Amygdala (tissue), 56 donors: ENCODE measurements at places on chromosomes 11 and 22.

- DNase-seq, result no peak
Observed at GRCh38 chr11:13354335-13354734, 76.7 kb downstream of the BMAL1 start.

GRCh38 chr22:23037429-23038333, 32.6 kb upstream of the GNAZ start:
- DNase-seq, result no peak

GRCh38 chr11:31218847-31219246, 150.7 kb downstream of the DCDC1 start:
- no peak for DNase-seq

DNA sequence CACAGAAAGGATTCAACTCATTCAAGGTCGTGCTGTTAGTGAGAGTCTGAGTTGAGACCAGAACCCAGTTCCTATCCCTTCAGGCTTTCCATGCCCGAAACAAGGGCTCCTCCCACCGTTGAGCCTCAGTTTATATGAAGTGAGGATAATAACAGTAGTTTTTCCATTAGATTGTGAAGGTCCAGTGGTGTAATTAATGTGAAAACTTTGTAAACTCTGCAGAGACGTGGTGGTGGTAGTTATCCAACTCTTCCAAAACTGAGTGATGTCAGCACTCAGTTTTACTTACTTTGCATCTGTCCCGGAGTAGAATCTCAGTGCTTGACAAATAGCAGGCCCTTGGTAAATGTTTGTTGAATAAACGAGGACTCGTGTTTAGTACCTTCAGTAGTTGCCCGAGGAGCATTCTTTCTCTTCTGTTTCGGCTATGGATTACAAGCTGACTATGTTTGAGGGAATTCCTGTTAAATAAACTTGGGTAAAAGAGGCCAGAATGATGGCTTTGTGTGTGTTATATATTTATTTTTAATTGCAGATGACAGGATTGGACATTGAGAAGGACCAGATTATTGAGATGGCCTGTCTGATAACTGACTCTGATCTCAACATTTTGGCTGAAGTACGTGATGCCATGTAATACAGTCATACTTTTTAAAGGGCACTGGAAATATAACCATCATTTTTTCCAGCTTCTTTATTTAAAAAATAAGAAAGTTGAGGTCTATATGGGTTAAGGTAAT, 1.0 kb downstream of the REXO2 start:
- DNase-seq, result no peak

GRCh38 chr11:20014067-20014402, 146.2 kb downstream of the DBX1 start:
- DNase-seq, result no peak

- no peak for DNase-seq
Observed at GRCh38 chr11:19679952-19680828, 32.4 kb upstream of the NAV2 start.
